ENCODE measurements at places on chromosomes 7 and 10.

DNA sequence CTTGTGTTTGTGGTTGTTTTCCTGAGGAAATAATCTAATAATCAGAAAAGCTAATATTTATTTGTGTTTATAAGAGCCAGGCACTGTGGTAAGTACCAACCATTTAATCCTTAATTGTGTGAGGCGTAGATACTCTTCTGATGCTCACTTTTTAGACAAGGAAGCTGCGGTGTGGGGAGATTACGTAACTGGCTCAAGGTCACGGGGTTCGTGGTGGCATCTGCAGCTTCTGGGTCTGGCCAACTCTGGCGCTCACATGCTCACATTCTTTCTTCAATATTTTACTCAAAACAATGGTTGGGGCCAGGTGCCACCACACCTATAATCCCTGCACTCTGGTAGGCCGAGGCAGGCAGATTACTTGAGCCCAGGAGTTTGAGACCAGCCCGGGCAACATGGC lies 77.6 kb downstream of the RALA start:
- no peak for DNase-seq

GRCh38 chr10:125370578-125370977 lies 210.2 kb upstream of the CTBP2 start:
- DNase-seq: no peak

DNA sequence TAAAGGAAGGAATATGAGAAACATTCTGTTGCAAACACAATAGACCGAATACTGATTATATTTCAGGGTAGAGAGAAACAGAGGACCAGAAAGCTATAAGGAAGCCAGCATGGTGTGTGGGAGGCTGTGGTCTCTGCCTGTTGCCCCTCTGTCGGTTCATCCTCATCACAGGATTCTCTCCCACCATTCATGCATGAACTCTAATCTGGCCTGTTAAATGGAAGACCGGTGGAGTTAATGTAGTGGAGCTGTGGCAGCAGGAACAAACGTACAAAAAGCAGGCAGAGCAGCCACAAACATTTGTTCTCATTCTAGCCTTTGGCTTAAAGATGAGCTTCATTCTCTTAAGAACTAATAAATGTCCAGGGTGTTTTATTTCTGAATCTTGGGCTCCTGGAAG lies 902.4 kb downstream of the LRMDA start:
- DNase-seq: no peak

- no peak for DNase-seq
Measured at GRCh38 chr10:18144928-18145327, 4.7 kb downstream of the CACNB2 start.

DNA sequence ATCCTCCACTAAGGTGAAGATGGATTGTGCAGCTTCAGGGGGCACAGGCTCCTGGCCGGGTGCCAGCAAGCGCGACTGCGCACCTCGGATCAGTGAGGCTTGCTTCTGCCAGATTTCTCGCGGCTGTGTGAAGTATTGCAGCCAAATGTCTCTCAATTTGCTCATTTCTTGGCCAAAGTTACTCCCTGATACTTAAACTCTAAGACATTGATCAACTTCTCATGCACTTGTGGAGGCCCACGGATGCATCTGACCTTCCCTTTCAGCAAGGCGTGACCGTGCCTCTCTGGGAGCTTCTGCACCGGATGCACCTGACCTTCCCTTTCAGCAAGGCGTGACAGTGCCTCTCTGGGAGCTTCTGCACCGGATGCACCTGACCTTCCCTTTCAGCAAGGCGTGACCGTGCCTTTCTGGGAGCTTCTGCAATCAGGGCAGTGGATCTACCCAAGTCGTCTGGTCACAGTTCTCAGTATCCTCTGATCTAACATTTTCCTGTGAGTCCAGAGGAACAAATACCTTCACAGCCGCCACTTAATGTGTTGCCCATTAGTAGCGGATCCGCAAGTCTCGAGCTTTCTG lies 248.3 kb downstream of the ADARB2 start:
- no peak for DNase-seq

DNA sequence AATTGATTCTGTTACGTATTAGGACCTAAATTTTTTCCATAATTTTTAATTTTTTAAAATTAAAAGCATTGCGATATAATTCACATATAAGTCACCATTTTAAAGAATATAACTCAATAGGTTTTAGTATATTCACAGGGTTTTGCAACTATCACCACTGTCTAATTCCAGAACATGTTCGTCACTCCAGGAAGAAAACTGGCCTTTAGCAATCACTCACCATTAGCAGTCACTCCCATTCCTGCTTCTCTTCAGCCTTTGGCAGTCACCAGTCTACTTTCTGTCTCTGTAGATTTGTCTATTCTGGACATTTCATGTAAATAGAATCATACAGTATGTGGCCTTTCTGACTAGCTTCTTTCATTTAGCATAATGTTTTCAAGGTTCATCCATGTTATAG lies 176.5 kb downstream of the EXOC4 start:
- DNase-seq: no peak

GRCh38 chr7:99642027-99642426 lies 25.3 kb downstream of the ZSCAN25 start:
- no peak for DNase-seq

DNA sequence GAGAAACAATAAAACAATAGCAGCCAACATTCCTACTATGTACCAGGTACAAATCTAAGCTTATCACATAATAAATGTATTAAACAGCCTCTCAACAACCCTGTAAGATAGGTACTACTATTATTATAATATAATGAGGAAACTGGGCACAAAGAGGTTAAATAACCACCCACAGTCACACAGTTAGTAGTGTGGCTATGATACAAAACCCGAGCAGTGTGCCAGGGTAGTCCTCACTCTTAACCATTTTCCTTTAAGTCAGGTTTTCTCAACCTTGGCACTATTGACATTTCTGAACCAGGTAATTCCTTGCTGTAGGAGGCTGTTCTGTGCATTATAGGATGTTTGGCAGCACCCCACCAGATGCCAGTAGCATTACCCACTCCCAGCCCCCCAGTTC lies 48.8 kb downstream of the DNAJC1 start:
- DNase-seq: no peak

GRCh38 chr7:126361183-126361582 lies 891.6 kb downstream of the GRM8 start:
- DNase-seq: no peak

DNA sequence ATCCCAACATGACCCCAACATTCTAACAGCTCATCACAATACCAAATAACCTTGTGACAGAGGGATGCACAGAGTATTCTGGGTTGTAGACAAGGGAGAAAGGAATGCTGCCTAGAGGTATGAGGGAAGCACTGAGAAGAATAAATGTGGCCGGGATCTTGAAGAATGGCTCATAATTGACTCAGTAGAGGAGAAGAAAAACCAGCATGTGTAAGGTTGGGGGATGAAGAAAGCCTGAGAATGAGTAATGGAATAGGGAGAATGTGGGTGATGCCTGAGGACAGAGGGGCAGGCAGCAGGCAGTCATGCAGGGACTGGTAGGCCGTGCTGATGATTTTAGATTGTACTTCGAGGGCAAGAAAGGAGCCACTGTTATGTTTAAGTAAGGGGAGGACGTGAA lies 75.4 kb upstream of the ELMO1 start:
- no peak for DNase-seq

GRCh38 chr10:85168243-85168642 lies 839.9 kb downstream of the CCSER2 start:
- no peak for DNase-seq
